Activated T-cell treated with anti-CD3 and anti-CD28 coated beads for 24 hours (primary cell): ENCODE measurements at places on chromosomes 16 and 17.

- DNase-seq, result peak; percentile 78
Observed at GRCh38 chr17:82863941-82864712, 24.3 kb upstream of the ZNF750 start.

DNA sequence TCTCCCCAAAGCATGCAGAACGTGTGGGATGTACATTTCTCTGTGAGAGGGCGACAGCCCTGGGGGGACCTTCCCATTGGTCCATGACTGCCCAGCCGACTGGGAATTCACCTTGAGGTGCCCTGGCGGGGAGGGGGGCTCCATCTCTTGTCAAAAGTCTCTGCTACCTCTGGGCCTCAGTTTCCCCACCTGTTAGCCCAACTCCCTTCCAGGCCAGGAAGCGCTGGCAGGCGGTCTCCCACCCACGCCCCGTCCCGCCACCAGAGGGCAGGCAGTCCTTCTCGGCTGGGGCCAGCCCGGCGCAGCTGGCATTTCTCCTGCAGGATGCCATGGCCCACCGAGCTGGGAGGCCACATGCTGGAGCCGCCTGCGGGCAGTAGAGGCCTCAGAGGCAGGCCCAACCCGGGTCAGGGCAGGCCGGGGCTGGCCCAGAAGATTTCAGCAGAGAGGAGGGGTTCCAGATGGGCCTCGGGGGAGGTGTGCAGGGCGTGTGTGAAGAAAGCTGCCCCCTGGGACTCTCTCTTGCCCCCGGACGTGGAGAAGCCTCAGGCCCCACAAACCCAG lies 16.6 kb downstream of the CD7 start:
- DNase-seq, result no peak

DNA sequence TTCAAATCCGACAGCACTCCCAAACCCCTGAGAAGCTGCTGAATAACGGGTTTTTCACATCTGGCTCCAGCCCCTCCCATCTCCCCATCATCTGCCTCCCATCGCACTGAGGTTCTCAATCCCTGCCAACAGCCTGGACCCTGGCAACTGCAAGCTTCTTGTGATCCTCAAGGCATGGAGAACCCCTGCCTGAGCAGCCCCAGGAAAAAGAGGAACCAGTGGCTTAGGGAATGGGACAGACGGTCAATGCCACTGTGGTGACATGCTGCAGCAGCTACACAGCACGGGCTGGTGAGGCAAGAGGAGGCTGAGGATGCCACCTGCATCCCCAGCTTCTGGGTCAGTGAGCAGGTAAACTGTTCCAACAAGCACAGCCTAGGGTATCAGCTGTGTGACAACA lies 3.3 kb upstream of the MBTPS1 start:
- no peak for DNase-seq

DNA sequence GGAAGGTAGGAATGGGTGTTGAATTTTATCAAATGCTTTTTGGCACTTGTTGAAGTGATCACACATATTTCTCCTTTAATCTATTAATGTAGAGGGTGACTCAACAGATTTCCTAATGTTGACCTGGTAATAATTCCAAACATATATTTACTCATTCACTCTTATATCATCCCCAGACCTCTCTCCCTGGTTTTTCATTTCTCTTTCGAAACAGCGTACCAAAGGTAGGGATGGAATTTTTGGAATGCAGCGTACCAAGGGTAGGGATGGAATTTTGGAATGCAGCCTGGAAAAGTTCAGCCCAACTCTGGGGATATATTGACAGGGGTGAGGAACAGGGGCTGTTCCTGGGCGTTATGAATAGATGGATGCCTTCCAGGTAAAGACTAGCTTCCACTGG lies 7.3 kb downstream of the KIF18B start:
- no peak for DNase-seq

GRCh38 chr16:20676837-20677236 lies 20.6 kb downstream of the ACSM1 start:
- no peak for DNase-seq

GRCh38 chr17:50272711-50273653 lies 1.3 kb upstream of the TMEM92 start:
- peak; percentile 30 for DNase-seq

DNA sequence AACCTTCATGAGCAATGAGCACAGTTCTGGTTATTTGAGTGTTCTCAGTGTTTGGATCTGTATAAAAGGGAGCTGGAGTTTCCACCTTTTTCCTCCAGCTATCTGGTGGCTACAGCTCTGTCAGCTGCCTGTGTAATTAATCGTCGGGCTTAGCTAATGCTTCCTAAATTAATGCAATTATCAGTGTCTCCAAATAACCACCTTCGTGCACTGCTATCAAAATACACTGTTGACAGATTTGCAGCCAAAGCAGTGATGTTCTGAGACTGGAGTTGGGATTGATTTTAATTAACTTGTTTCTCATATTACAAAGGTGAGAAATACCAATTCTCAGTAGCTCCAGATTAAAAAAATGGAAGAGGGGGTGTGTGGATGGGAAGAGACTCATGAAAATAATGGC lies 325.8 kb downstream of the CBLN1 start:
- DNase-seq, result no peak

DNA sequence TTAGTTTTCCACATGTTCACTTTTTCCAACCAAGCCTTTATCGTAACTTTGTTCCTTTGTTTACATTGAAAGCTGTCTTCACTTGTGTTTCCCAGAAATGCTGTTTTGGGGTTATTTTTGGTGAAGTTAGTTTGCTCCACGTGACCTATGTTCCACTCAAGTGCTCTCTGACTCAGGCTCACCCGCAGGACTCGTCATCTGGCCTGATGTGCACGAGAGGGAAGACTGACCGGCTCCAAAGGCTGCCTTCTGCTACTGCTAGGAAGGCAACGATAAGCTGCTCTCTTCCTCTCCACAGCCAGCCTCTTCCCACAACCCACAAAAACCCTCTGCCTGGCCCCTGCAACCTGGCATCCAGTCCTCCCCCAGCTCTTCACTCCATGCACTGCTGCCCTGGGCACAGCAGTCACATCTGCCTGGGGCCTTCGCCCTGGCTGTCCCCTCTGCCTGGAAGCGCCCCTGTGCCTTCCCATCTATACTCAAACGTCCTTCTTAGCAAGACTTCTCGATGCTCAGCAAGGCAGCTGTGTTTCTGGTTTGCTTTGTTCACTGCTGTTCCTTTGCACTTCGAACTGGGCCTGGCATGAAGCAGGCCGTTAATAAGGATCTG lies 28.0 kb downstream of the ZCCHC14 start:
- DNase-seq, result peak; percentile 36

DNA sequence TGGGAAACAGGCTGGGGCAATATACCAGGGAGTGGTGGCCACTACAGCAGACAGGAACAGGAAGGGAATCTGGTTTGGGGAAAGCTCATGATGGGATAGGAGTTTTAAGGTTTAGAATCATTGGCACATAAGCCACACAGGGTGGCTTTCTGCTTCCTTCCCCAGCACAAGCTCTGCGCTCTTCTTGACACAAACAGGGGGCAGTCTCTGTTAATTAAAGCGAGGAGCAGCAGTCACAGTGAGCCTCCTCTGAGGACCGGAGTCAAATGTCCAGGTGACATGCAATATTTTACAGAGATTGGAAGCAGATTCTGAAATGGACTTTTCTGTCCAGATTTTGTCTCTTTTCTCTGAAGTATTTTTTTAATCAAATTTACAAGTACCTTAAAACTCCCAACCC lies 2.8 kb upstream of the SHISA9 start:
- no peak for DNase-seq

- peak; percentile 50 for DNase-seq
Observed at GRCh38 chr16:89828199-89828869, at the start of gene SPIRE2. Gene SPIRE2, plus strand, starts transcription at chr16:89828475. Its CDS starts 76 bp downstream, at chr16:89828551.

GRCh38 chr17:8701221-8701620 lies 43.4 kb downstream of the CCDC42 start:
- no peak for DNase-seq

GRCh38 chr17:47230864-47231263 lies 21.7 kb downstream of the MYL4 start:
- no peak for DNase-seq

DNA sequence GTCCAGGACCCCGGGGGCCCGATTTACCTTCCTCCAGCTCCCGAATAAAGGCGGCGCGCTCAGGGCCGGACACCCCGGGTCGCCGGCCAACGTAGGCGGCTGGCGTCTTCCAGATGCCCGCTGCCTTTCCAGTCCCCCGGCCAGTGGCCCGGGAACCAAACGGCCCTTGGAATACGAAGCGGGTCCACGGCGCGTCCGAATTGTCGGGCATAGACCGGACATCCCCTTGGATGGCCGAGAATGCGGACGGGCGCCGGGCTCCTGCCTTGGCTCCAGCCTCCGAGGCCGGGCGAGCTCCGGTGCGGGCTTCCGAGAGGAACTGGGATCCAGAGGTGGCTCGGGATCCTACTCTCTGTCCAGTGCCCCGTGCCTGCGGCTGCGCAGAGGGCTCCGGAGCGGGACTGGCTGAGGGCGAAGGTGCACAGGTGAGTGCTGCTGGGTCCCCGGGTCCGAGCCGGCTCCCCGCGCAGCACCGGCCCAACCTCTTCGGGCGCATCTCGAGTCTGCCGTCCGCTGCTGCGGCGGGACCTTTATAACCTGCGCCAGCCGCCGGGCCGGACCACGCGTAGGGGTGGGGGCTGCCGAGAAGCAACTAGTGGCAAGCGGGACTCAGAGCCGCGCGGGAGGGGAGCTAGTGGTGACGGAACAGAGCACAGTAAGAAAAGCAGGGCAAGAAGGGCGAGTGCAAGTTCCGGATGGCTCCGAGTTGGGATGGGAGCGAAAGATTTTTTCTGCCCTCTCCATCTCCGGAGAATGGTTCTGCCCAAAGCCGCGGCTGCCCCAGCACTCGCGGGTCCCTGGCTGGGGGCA lies at the start of gene HAP1:
Gene HAP1 (minus strand): TSS at position 505 of the 810 bp plus-strand sequence. CDS start 9 bp downstream, at position 496.
- DNase-seq, result peak; percentile 5

DNA sequence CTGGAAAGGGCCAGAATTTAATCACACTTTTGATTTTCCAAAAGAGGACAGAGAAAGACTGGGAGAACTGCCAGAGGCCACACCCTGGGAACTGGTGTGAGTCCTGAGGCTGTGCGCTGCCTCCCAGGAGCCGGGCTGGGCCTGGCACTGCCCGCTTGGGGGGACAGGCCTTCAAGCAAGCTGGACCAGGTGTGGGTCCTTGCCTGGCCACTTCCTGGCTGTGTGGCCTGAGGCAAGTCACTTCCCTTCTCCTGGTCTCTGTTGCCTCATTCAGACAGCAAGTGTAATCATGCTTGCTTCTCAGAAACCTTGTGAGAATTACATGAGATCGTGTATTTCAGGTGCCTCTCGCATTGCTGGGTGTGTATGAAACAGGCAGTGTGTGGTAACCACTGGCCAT lies 143.0 kb downstream of the SNX29 start:
- no peak for DNase-seq

- DNase-seq, result no peak
Observed at GRCh38 chr17:57750109-57750871, 5.2 kb upstream of the CCDC182 start.

DNA sequence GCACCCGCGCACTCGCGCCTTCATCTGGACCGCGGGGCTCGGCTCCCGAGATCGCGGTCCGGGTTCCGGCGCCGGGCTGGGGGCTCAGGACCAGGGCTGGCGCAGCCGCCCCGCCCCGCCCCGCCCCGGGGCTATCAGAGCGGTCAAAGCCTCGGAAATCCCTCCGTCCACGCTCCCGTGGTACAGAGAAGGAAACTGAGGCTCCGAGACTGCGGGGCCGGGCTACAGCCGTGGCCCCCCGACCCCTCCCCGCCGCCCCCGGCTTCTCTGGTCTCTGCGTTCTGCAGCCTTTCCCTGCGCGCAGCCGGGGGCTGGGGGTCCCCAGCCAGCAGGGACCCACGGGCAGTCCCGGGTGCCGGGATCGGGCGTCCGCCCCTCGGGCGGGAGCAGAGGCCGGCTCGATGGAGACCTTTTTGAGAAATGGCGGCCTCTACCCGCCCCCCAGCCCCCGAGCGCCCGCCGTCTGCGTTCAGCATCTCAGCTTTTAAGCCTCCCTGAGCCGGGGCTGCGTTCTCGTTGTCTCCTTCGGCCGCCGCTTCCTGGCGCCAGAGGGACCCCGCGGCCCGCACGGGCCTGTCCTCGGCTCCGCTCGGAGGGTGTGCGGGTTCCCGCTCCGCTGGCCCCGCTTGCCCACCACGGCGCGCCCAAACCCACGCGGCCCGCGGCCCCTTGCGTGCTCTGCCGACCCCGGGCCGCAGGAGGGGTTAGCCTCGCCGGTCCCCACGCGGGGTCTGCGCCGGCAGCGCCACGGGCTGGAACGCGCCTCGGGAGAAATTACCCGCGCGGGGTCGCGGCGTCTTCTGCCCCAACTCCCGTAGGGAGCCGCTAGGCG lies 1.5 kb upstream of the NPTX1 start:
- no peak for DNase-seq

DNA sequence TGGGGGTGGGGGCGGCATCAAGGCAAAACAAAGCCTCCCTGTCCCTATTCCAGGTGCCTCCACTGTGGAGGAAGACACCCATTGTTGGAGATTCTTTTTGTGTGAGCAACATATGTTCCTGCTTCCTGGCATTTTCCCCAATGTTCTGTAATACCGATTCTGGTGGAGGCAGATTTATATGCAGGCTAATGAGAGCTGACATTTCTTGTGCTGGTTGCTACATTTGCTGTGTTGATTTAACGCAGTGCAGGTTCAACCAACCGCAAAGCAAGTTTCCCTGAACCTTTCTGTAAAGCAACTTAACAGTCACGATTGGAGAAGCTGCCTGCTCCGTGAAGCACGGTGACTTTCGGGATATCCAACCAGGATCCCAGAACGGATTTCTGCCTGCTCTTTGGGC lies 260.5 kb downstream of the CBLN1 start:
- DNase-seq, result no peak

GRCh38 chr16:54176376-54176901 lies 110.1 kb downstream of the IRX3 start:
- DNase-seq, result no peak

DNA sequence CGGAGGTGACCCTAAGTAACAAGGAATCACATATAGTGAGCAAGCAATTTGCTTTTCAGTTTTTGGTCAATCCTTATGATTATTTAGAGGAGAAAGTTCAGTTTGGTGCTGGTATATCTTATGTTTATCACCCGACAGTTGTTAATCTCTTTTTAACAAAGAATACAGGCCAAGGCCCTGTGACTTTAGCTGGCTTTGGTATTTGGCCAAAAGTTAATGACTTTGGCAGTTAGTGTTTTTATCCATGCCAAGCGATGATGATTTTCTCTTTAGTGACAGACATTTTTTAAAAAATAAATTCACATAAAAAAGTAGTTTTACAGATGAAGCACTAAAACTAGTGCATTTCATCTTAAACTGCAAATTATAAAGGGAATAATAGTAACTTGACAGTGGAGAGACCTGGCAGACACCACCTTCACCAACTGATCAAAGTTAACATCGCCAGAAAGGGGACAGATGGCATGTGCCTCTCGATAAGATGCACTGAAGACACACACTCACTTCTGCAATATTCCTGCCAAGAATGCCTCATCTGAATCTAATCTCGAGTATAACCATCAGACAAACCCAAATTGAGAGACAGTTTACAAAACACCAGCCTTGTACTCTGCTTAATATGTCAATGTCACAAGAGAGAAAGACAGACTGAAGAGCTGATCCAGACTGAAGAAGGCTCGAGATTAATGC lies 6.9 kb downstream of the DEXI start:
- DNase-seq, result no peak

DNA sequence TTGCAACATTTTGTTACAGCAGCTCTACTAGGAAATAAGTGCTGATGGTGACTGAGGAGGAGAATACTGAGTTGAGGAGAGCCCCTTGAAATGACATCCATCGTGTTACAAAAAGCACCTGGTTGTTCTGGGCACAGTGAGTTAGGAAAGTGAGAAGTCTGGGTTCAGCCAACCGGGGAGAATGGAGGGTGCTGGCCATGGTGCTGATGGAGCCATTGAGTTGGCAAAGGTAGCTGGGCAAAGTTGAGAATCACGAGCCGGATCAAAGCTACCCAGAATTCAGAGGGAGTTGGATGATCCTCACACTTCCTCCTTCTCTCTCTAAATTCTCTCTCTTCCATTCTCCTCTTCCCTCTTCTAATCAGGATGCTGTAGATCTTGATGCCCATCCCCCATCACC lies 35.0 kb upstream of the ASIC2 start:
- no peak for DNase-seq

GRCh38 chr17:82570277-82570676 lies 50.7 kb downstream of the FOXK2 start:
- no peak for DNase-seq
